Stimulated activated CD4-positive, alpha-beta T cell treated with anti-CD3 and anti-CD28 coated beads, Interleukin-1b, Interleukin-23, amount 100 ng/mL, for 48 hours (primary cell): ENCODE measurements at places on chromosomes 3 and 15.

DNA sequence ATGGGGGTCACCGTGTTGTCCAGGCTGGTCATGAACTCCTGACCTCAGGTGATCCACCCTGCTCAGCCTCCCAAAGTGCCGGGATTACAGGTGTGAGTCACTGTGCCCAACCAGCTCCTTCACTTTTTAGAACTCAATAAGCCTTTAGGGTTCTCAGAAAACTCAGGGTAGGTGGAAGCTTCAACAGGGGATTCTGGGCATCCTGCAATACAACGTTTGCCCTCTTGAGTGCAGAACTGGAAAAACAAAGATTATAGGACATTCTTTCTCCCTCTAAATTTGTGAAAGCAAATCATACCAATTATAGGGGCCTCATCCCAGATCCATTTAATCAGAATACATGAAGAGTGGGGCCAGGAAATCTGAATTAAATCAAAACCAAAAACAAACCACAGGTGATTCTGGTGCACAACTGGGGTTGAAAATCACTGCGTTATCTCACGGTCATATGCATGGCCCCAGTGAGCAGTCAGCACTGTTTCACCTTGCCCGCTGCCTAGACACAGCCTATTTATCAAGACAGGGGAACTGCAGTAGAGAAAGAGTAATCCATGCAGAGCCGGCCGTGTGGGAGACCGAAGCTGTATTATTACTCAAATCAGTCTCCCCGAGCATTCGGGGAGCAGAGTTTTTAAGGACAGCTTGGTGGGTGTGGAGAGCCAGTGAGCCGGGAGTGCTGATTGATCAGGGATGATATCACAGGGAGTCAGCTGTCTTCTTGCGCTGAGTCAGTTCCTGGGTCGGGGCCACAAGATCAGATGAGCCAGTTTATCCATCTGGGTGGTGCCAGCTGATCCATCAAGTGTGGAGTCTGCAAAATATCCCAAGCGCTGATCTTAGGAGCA lies 58.4 kb downstream of the TMEM44 start:
- no peak for DNase-seq

GRCh38 chr15:60899322-60899966 lies 329.7 kb downstream of the RORA start:
- peak; percentile 30 for DNase-seq

- no peak for DNase-seq
Measured at GRCh38 chr3:45756055-45756454, 40.3 kb downstream of the SLC6A20 start.

- no peak for DNase-seq
Measured at GRCh38 chr3:101011136-101011535, 17.9 kb upstream of the ABI3BP start.

DNA sequence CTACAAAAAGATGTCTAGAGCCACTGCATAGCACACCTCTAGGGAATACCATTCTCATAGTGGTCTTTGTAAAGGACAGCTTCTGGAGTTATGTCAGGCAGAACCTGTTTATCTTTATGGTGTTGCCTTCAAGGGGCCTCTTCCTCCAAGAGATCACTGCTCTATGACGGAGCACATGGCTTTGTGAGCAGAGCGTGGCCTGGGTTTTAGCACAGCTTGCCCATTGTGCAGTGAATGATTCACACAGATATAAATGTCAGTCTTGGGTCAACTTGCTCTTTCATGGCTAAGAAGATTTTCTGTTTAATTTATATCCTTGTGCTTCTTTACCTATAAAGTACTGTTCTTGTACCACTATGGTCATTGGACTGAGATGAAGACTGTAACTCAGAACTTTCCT lies 41.5 kb upstream of the RBMS3 start:
- no peak for DNase-seq

DNA sequence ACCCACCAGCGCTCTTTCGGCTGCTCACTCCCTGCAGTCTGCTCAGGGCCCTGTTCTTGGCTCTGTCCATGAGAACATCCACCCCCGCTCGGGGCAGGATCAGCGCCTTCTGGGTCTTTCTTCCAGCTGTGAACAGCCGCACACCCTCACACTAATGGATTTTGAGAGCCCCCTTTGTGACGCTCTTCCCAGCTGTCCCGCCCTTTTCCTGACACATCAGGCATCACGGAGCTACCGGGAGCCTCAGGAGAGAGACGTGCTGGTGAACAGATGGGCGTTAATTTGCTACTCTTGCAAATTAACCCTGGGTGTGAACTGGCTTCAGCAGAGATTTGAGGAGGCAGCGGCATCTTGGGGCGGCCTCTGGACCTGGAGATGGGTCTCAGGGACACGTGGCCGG lies 113.0 kb downstream of the TMEM266 start:
- no peak for DNase-seq
